Left renal cortex interstitium (tissue), 4 donors: ENCODE measurements at places on chromosomes 11 and 22.

DNA sequence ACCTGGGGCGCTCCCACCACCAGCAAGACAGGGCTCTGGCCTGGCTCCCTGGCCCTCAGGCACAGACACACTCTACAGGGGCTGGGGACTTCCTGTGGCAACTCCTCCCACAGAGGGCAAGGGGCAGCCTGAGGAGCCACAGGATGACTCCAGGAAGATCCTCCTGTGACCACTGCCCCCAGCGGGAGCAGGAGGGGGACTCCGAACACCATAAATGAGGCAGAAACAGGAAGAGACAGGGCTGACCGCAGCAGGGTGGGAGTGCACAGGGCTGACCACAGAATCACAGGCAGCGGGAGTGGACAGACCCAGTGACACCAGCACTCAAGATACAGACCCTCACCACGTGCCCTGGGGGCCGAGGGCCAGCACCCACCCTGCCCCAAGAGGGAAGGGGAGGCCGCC is 10.8 kb downstream of the ARAP1 start:
- no peak for DNase-seq

DNA sequence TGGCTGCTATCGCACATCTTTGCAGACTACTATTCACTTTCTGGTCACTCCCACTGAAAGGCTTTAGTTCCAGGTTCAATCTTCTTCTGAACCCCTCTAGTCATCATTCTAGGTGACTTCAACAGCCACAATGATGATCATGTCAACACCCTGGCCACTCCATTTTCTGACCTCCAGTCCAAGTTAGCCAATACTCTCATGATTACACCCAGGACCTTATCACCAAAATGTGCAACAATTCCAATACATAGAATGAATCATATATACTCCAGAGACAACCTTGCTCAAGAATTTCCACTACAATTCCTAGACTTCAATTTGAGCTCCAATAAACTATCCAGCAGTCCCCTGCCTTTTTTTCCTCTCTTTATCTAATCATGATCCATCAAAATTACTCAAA is 70.7 kb downstream of the PAK1 start:
- no peak for DNase-seq

DNA sequence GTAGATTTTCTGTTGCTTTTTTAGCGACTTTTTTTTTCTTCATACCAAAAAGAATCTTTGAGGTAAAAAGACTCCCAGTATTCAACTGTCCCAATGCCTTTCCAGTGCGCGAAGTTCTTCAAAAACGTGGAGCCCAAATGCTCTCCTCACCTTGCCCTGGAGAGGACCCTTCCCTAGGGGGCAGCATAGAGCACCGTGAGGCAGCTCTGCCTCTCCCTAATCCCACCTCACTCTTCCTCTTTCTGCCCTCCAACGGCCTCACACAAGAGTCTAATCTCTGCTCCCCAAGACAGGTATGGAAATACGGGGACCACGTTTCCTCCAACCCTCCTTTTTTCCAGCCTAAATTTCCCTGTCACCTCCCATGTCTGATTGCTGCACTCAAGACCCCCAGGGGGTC is 117.5 kb upstream of the ALX4 start:
- DNase-seq: no peak

DNA sequence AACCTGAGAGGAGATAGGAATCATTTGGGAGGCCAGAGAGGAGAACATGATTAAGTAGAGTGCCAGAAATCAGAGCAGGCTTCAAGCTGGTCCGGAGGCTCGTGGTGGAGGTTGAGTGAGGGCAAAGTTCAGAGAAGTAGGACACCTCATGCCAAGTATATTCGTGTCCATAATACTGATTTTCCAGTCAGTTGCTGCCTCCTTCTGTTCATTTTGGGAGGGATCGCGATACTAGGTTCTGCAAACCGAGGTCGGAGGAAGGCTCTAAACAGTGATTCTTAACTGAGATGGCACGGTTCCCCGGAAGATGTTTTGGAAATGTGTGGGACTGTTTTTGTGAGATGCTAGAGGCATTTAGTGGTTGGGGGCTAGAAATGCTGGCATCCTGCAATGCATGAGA is 13.6 kb upstream of the CD3E start:
- no peak for DNase-seq

- no peak for DNase-seq
Observed at GRCh38 chr11:11265994-11266606, 87.0 kb downstream of the CSNK2A3 start.

- no peak for DNase-seq
Observed at GRCh38 chr11:33670250-33671011, 30.2 kb downstream of the C11orf91 start.

DNA sequence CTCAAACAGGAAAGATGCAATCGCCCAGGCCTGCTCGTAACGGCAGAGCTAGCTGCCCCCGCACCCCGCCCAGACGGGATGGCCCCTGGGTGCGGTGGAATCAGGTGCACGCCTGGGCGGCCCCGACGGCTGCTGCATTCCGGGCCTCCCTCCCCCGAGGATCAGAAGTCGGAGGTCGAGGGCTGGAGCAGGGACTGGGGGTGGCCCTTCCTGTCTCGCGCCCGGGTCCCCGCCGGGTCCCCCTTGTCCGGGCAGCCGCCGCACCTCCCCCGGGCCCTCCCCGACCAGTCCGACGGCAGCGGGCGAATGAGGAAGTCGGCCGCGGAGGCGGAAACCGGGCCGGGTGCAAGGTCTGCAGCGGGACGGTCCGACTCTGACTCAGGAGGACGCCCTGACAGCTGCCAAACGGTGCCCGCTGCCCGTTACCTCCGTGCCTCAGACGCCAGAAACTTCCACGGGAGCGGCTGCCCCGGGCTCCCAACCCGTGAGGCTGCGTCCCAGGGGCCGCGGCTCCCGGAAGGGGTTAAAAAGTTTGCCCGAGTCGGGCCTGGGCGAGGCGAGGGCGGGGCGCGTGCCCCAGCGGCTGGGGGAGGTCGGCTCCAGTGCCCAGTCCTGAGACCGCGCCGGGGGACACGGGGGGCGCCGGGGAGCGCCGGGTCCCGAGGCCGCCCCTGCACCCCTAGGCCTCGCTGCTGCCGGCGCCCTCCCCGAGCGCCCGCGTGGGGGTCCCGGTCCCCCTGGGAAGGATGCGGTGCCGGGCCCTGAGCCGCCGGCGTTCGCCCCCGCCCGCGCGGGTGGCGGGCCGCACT is 663 bp downstream of the MYH9 start:
- no peak for DNase-seq
